Activated CD4-positive, alpha-beta T cell treated with anti-CD3 and anti-CD28 coated beads for 1 hour (primary cell): ENCODE measurements at places on chromosomes 6 and 20.

GRCh38 chr20:49318091-49318429 is 40.2 kb upstream of the ZNFX1 start:
- DNase-seq = no peak

DNA sequence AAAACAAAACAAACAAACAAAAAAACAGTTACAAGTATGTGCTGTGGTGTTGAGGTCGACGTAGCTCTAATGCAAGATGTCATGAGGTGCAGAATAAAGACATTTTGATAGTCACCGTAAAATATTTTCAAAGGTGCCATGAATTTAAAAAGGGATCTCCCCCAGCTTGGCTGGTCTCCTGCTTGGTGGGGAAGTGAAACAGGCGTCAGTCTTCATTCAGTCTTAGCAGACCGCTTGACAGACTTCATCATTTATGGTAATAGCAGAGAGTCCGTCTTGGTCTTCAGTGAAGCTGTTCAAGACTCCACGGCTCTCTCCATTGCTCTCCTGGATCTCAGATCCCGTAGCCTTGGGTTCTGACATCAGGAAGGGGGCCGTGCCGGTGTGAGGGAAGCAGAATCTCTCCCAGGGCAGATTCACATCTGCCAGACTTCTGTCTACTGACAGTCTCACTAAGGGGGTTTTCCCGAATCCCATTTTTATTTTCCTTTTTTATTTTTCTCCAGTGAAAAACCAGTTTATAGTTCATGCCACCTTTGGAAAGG is 1.6 kb downstream of the SLC24A3 start:
- DNase-seq = no peak

GRCh38 chr20:46004187-46004586 is 4.5 kb upstream of the MMP9 start:
- no peak for DNase-seq

DNA sequence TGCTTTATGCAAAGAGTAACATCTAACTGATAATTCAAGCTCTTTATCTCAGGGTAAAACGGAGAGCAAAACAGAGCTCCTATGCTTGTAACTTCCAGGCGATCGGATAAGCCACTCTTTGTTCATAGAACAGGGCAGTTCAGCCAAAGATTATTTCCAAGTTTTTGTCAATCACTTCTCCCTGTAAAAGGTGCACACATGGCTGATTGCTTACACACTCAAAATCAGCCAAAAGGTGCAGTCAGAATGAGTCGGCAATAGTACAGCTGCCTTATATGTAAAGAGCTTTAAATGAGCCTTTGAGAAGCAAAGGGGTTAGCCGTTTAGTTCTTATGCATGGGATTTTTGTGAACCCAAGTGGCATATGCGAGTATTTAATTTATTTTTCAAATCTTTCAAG is 449.6 kb upstream of the POU3F2 start:
- DNase-seq = no peak

DNA sequence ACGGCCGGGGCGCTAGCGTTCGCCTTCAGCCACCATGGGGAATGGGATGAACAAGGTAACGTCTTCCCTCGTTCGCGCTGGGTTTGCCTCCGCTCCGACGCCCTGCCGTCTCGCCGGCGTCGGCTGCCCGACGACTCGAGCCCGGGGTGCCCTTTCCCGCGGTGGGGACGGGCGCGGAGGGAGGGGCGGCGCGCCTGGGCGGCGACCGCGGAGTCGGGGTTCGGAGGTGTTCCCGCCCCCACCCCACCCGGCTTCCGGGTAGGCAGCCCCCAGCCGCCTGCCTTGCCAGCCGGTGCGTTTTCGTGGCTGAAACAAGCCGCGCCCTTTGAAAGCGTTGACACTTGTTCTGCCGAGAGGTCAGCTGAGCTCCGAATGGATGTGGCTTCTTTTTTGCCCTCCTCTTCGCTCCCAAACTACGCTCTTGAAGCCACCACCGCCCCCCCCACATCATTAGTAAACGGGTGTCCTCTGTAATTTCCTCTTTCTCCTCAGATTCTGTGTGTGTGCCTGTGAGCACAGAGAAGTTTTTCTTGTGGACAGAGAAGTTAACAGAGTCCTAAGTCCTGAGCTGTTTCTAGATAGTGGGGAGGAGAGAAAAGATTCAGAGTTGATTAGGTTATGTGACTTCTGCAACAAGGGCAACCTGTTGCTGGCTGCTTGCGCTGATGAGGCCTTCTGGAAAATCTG is 362 bp downstream of the DUSP22 start:
- peak; percentile 71 for DNase-seq

DNA sequence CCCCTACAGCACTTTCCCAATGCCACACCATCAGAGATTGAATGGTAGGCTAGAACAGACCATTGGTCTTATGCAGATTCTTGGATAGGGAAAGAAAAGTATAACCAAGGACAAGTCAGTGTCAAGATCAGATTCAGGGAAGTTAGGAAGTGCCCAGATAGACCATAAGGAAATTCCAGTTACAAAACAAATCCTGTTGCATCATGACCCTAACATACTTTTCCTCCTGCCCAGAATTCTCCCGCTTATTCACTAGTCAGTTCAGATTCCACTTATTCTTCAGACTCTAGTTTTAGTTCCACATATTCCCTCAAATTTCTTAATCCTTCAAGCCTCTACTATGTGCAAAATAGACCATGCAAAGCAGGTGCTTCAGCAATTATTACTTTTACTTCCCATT is 20.7 kb downstream of the METTL24 start:
- DNase-seq = no peak

- DNase-seq = no peak
Measured at GRCh38 chr6:161353208-161353613, 79.3 kb upstream of the AGPAT4 start.
